ENCODE measurements at places on chromosomes 16 and 17.
A peak's percentile ranks its signal among the peaks of the same experiment; 100 is the strongest.

- DNase-seq: no peak
These were observed 48.9 kb downstream of the FBXL20 start for GRCh38 chr17:39352511-39352910.

GRCh38 chr16:167122-167690, 1.4 kb downstream of the HBM start:
- DNase-seq: no peak

DNA sequence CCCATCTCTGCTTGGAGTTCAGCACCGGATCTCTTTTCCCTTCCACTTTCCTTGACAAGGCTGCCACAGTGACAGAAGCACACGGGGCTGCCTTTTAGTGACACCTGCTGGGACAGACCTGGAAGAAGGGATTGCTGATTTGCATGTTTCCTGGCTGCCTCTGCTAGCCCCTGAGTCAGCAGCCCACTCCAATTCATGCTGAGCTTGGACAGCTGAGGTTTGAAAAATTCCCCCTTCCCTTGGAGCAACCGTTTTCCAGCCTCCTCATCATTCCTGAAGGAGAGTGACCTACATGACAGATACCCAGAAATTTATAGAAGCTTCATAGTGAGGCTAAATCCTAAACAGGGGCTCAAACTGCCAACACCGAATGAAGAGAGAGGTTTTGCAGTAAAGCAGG, 18.8 kb upstream of the RBL2 start:
- no peak for DNase-seq

DNA sequence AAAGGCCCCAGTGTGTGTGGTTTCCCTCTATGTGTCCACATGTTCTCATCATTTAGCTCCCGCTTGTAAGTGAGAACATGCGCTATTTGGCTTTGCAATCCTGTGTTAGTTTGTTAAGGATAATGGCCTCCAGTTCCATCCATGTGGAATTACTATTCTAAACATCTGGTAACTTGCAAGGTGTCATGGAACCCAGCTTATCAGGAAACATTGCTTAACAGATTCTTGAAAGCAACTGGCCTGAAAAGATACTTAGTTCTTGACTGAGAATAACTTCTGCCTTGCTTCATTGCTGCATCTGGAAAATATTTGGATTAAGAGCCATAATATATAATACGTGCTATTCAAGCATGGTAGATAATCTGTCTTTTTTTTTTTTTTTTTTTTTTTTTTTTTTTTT, 27.8 kb downstream of the PAFAH1B1 start:
- no peak for DNase-seq

GRCh38 chr16:11211977-11212797, 43.8 kb downstream of the SOCS1 start:
- no peak for DNase-seq

DNA sequence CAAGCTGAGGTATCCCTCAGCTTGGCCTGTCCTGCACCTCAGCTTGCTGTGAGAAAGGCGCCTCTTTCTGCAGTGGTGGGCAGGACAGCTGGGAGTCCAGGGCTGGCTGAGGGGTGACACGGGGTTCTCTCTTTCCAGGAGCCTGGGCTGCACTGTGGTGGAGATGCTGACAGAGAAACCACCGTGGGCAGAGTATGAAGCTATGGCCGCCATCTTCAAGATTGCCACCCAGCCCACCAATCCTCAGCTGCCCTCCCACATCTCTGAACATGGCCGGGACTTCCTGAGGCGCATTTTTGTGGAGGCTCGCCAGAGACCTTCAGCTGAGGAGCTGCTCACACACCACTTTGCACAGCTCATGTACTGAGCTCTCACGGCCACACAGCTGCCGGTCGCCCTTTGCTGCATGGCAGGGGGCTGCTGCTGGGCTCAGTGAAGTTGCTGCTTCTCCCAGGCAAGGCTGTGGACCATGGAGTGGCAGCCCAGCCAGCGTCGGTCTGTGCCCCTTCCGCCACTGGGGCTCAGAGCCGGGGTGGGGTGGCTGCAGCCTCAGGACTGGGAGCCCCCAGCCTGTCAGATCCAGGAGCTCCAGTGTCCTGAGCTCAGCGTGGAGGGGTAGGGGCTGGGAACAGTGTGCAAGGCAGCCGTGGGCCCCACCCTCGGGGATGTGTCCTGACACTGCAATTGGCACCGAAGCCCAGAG, 6.4 kb downstream of the LIMD2 start:
- DNase-seq: no peak

DNA sequence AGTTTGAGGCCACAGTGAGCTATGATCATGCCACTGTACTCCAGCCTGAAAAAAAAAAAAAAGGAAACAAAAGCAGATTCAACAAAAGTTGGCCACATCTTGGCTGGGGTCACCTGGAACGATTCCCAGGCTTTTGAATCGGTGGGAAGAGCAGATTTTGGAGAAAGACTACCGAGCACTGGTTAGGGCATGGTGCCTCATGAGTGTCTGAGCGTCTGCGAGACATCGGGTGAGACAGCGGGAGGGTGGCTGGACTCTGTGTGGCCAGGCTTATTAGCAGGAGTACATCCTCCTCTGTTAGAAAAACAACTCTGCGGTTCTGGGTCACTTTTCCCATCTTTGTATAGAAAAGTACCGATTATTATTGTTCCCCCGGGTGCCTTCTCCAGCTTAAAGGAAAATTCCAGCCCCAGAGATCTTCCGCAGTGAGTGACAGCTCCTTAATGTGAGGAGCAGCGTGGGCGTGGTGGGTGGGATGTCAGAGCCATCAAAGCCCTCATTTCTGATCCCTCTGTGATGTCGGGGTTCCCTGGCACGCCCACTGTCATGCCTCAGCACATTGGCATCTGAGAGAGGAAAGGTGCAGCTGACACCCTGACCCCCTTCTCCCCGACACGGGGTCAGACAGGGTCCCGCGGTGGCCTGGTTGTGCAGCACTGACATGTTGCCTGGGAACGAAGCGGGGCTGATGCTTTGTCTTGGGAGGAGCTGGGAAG, 6.9 kb downstream of the RGS9 start:
- DNase-seq: no peak

GRCh38 chr16:10729104-10730048, 14.3 kb upstream of the NUBP1 start:
- no peak for DNase-seq

- DNase-seq: no peak
These were observed 19.4 kb upstream of the CRISPLD2 start for GRCh38 chr16:84800158-84800978.

DNA sequence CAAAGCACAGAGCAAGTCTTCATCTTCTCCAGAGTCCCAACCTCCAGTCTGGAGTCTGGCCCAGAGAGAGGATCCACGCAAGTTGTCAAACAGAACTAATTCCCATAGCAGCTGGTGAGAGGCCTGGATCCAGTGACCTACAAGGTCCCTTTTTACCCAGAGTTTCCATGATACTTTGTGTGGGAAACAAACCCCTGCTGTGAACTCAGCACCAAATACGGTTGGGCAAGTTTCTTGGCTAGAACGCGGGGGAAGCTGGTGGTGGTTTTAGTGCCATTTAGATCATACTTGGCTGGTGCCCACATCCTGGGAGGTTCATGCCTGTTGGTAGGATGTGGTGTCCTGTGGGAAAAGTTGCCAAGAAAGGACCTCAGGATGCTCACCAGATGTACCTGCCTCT, 18.1 kb downstream of the TMC7 start:
- DNase-seq: peak; percentile 51

DNA sequence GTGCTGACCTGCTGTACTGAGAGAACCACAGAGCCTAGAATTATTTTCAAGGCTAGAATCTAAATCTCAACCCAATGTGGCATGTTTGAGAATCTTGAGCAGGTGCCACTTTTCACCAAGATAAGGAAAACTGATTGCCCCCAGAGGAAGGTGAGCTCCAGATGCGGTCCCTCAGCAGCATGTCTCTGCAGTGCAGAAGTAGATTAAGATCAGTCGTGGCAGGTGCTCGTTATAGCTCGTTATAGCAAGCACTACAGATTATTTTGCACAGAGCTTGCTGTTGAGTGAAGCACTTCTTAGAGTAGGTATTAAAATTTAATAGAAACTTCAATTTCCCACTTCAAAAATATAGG, 176.0 kb downstream of the AATF start:
- DNase-seq: no peak

DNA sequence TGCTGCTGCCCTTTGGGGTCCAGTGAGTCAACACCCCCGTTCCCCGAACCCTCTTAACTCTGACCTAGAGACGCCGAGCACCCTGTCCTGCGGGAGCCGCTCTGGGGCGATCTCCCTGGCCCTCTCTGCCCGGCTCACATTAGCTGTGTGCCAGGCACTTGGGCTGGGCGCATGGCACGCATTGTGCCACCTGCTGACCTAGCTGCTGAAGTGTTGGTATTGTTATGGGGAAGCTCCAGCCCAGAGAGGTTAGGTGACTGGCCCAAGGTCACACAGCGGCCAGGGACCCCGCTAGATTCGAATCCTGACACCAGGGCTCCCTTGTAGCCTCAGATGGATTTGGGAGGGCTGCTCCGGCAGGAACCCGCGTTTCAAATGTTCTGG, 1.1 kb downstream of the HSD17B1 start:
- DNase-seq: no peak

GRCh38 chr17:79695797-79696609, 34.7 kb upstream of the ENPP7 start:
- no peak for DNase-seq

- no peak for DNase-seq
These were observed 65.1 kb downstream of the NOG start for GRCh38 chr17:56658648-56659047.

- peak; percentile 19 for DNase-seq
These were observed 31.5 kb downstream of the QPRT start for GRCh38 chr16:29710227-29711219.

All from AG04449 (cell line).